Stimulated activated CD4-positive, alpha-beta T cell treated with anti-CD3 and anti-CD28 coated beads, Interleukin-1b, Interleukin-23, amount 100 ng/mL, for 4 hours (primary cell): ENCODE measurements at places on chromosomes 16 and 17.

- no peak for DNase-seq
These were observed 2.0 kb downstream of the TMC5 start for GRCh38 chr16:19419698-19420075.

GRCh38 chr17:20153231-20153630 is 144.1 kb downstream of the SPECC1 start:
- no peak for DNase-seq

DNA sequence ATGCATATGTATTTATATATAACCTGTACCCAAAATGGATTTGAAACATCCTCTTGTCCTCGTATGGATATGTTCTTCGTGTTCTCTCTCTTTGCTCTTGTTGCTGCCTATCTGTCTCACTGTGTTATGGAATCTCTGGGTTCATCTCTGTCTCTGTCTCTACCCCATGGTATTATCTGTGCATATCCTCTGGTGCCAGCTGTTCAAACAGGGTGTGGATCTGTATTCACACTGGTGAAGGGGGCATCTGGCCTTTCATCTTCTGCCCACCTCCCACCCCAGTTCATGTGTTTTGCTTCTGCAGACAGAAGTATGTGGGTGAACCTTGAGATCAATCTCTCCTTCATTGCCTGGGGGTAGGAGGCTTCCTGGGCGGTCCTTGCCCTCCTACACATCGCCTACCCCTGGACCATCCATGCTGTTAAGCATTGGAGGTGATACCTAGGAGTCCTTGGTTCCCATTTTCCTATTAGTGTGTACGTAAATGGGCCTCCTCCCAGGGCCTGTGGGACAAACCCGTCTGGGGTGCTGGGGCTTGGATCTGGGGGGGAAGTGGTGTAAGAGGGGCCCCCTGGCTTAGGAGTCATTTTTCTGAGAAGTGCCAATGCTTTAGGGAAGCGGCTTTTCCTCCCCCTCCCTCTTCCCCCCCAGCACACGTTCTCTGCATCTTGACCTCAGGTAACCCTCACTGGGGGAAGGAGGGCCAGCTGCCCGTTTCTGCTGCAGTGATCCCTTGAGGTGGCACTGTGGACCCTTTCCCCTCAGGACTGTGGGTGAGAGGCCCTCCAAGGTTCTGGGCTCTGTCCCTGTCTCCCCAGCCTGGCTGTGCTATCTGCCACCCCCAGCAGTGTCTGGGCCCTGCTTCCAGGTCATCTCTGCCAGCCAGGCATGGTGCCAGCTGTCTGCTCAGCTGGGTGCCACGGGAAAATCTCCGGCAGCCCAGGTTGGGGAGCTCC is 21.1 kb downstream of the RARA start:
- no peak for DNase-seq

DNA sequence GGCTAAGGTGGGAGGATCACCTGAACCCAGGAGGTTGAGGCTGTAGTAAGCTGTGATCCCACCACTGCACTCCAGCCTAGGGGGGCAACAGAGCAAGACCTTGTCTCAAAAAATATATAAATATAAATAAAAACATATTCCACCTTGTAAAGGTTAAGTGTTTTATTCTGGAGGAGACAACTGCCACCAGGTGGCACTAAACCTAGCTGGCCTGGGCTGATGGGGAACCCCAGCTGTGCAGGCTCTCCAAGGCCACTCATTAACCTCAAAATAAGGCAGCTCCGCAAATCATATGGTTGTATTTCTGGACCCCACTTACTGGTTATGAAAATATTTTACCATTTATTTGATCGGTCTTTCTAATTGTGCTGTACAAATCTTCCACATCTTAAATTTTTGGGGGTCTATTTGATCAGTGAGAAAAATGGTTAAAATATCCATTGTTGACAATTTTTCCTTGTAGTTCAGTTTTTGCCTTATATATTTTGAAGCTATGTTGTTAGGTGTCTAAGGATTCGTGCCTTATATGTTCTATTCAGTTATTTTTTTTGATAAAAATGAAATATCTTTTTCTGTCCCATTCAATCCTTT is 8.5 kb upstream of the ICAM2 start:
- peak; percentile 58 for DNase-seq

GRCh38 chr16:72927199-72928089 is 120.5 kb downstream of the ZFHX3 start:
- DNase-seq = no peak

- no peak for DNase-seq
These were observed 215.6 kb downstream of the GRIN2A start for GRCh38 chr16:9966569-9967157.

- DNase-seq = no peak
These were observed 47.0 kb downstream of the MFSD11 start for GRCh38 chr17:76784926-76785325.

GRCh38 chr16:17375461-17376304 is 95.1 kb downstream of the XYLT1 start:
- DNase-seq = no peak

GRCh38 chr16:67278773-67279295 is 498 bp upstream of the PLEKHG4 start:
- DNase-seq = peak; percentile 25

DNA sequence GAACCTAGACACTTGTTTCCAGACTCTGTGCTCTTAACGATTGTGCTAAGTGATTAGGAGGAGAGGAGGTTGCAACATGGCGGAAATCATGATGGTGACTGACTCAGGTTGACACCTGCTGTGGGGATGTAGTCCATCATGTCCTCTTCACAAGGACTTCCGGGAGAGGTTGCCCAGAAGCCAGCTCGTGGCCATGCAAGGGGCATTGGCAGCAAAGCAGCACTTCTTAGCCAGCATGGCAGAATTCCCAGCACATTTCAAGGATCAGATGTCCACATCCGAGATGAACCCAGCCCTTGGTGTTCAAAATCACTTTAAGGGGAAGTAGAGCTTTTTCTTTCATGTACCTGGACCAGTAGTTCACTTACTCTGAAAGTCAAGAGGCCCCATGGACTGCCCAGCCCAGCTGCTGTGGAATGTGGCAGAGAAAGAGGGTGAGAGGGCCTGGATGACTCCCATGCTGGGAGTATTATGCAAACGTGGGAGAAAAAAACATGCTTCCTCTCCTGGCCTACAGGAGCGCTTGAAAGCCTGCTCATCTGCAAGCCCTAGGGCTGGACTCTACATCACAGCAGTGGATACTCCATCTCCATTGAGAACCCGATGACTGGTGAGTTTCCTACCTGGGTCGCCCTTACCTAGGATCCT is 65.5 kb downstream of the IRX6 start:
- no peak for DNase-seq

DNA sequence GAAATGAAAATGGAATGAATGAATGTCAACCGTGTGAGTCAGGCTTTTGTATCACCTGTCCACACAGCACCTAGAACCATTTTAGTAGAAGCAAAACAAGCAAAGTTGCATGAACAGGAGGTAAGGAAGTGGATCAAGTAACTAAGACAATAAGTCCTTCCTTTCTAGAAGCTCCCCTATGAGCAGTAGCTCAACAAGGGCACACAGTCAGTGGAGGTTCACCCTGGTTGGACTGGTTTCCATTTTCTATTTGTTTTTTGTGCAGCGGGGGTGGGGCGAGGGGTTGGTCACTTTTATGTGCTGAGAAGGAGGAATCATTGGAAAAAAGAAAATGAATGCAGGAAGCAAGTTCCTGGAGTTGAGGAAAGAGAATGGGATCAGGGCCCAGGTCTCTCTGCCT is 4.0 kb upstream of the HSBP1 start:
- DNase-seq = no peak

DNA sequence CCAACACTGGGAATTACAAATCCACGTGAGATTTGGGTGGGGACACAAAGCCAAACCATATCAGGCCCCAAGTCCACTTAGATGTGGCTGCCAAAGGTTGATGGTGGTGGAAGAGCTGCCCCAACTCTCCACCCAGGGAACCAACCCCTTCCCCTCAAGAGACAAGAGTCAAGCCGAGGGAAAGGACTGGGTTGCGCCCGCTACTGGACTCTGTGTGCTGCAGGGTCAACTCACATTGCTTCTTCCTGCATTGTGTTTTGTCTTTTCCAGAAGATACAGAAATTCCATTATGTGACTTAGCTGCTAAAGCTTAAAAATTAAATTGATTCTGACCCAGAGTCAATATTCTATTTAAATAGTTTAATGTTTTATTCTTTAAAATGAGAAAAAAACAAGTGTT is 58.5 kb downstream of the ADAMTS18 start:
- no peak for DNase-seq
